ENCODE measurements at places on chromosomes 3 and 15. TPM values are rescaled to one million over a fixed set of nuclear protein-coding genes. Genes with fewer than 3 reads are reported as not detected.

Gene PPP1R14D
- not detected for total RNA-seq

Gene ECE2
- total RNA-seq = not detected

Gene CCDC54
- total RNA-seq = not detected

Gene LSM3
- total RNA-seq = 18.6 TPM

Gene PRSS50
- total RNA-seq = not detected

Gene AMOTL2
- total RNA-seq = 51.1 TPM

Gene TJP1
- total RNA-seq = 57.8 TPM

Gene GABRR3
- not detected for total RNA-seq

Gene IQCF5
- total RNA-seq = not detected

Gene SLC24A5
- not detected for total RNA-seq

Gene SERPINI2
- not detected for total RNA-seq

Gene KBTBD8
- 0.44 TPM for total RNA-seq

Gene CACNA2D3
- total RNA-seq = 0.15 TPM

Gene PDZRN3
- not detected for total RNA-seq

Gene GP5
- 0.01 TPM for total RNA-seq

Gene MAPK6
- total RNA-seq = 70.4 TPM

Gene TM4SF1
- 1,031 TPM for total RNA-seq

Data from A549 treated with AZD2906 at 1 μM for 4 hours (cell line).